Stomach (tissue), 19 donors: ENCODE measurements at places on chromosomes 4 and X. TPM values are rescaled to one million over a fixed set of nuclear protein-coding genes. Genes with fewer than 3 reads are reported as not detected.

GRCh38 chrX:11724122-11725017 lies 33.7 kb upstream of the MSL3 start:
- DNase-seq, result no peak
- H3K4me1 ChIP-seq, result no peaks in the 10 kb centered on the region
- H3K4me3 ChIP-seq, result no peak overlapping the region
- H3K27me3 ChIP-seq, result peaks cover 9% of the 10 kb centered on the region

- no peaks in the 10 kb centered on the region for H3K27me3 ChIP-seq
- H3K36me3 ChIP-seq, result no peaks in the 10 kb centered on the region
- H3K4me1 ChIP-seq, result peaks cover 67% of the 10 kb centered on the region
- peak; percentile 54 for DNase-seq
- H3K27ac ChIP-seq, result no peak overlapping the region
- H3K4me3 ChIP-seq, result no peak overlapping the region
Observed at GRCh38 chr4:86961605-86962295, 26.9 kb downstream of the AFF1 start.

DNA sequence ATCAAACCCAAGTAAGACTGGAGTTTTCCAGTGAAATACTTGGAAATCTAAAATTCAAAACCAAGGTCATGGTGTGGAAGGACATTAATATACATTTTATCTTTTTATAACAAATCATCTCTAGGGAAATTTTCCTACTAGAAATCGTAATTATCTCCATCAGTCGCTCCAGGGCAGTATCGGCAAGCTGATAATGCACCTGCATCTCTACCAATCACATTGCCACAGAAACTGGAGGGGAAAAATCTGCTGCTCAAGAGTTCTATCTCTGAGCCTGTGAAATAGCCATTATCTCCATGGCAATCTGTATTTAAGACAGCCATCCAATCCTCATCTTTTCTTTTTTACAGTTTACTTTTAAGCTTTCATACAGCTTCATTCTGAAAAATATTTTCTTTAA lies 538.3 kb upstream of the GALNT7 start:
- H3K4me3 ChIP-seq, result no peak overlapping the region
- H3K27me3 ChIP-seq, result no peaks in the 10 kb centered on the region
- H3K36me3 ChIP-seq, result no peaks in the 10 kb centered on the region
- no peak overlapping the region for H3K27ac ChIP-seq
- no peak for DNase-seq
- no peaks in the 10 kb centered on the region for H3K4me1 ChIP-seq

The ZAR1 gene
- not detected for total RNA-seq

The SHISA3 gene
- total RNA-seq, result 4.9 TPM

DNA sequence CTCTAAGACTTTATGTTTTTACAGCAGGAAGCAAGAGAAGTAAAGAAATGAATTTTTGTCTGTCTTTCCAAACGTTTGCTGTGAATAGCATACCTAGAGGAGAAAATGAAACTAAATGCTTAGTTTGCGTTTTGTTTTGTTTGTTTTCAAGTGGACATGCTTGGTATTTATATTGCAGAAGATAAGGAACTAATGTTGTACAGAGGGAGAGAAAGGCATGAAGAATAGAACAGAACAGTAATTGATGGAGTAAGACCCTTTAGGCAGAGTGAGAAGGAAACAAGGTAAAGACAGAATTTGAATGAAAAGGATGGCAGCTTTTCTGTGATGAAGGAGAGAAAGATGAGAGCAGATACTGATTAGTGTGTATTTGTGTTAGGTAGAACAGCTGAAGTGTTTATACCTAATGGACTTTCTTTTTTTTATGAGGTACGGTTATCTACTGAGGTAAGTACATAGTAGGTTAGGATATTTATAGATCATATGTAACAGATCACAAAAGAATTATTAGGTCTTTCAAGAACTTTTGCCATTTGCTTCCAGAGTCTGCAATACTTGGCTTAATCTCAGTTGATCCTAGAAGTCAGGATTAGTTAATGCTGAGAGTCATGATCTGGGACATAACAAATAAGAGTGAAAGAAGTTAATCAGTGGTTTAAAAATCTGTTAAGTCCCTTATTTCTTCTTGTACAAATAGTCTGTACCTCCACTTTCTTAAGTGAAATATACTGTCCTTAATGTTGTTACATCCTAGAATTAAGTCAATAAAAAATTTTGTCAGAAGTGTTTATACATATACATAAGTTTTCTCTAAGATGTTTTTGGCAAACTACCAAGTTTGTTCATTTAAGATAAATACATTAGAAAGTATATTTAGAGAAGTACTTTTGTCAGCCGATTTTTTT lies 36.8 kb downstream of the FABP2 start:
- H3K27ac ChIP-seq, result no peak overlapping the region
- DNase-seq, result peak; percentile 26
- H3K36me3 ChIP-seq, result peaks cover 28% of the 10 kb centered on the region
- H3K4me3 ChIP-seq, result no peak overlapping the region

GRCh38 chrX:6465756-6466155 lies 69.2 kb downstream of the VCX3A start:
- H3K36me3 ChIP-seq, result no peaks in the 10 kb centered on the region
- H3K4me1 ChIP-seq, result no peaks in the 10 kb centered on the region
- no peak overlapping the region for H3K4me3 ChIP-seq
- DNase-seq, result no peak
- no peak overlapping the region for H3K27ac ChIP-seq
- no peaks in the 10 kb centered on the region for H3K27me3 ChIP-seq
